ENCODE measurements at places on chromosomes 16 and 17.
A peak's percentile ranks its signal among the peaks of the same experiment; 100 is the strongest.

GRCh38 chr17:62931101-62931500 is 34.9 kb upstream of the TANC2 start:
- DNase-seq: no peak

GRCh38 chr16:49924078-49924477 is 68.2 kb upstream of the ZNF423 start:
- DNase-seq: no peak

DNA sequence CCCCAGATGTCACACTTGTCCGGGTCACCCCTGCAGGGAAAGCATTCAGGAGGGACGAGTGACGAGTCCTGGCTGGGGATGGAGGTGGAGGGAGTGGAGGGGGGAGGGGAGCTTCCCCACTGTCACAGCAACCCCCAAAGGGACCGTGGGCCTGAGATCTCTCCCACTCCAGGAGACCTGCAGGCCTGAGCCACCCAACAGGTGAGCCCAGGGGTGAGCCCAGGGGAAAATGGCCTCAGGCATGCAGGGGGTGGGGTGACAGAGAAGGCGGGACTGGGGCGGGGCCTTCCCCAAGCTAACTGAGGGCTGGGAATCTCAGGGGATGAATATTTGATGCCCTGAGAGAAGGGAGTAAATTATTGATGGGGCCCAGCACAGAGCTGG is 2.4 kb downstream of the USH1G start:
- DNase-seq: no peak

GRCh38 chr17:60086818-60087591 is 8.3 kb upstream of the HEATR6 start:
- no peak for DNase-seq

DNA sequence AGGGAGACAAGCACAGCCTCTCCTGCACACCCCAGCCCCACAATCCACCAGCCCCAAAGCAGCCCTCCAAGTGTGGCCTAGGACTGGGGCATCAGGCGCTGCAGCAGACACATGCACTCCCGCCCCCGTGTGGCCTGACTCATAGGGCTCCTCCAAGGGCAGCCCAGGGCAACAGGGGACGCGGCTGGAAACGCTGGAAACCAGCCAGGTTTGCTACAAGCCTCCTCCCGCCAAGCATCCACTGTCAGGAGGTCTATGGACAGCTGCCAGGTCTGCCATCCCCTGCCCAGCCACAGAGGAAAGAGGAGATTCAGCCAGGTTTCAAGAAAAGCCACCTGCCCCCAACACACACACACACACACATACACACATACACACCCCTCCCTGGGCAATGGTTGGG is 25.8 kb downstream of the SRCIN1 start:
- DNase-seq: no peak

- DNase-seq: peak; percentile 33
Observed at GRCh38 chr17:57370037-57370581, 113.8 kb downstream of the MSI2 start.

- DNase-seq: no peak
Observed at GRCh38 chr17:11028349-11028748, 190.5 kb upstream of the PIRT start.

- no peak for DNase-seq
Observed at GRCh38 chr16:13150181-13150885, 248.9 kb downstream of the SHISA9 start.

- peak; percentile 15 for DNase-seq
Observed at GRCh38 chr16:51464996-51465395, 313.9 kb upstream of the SALL1 start.

DNA sequence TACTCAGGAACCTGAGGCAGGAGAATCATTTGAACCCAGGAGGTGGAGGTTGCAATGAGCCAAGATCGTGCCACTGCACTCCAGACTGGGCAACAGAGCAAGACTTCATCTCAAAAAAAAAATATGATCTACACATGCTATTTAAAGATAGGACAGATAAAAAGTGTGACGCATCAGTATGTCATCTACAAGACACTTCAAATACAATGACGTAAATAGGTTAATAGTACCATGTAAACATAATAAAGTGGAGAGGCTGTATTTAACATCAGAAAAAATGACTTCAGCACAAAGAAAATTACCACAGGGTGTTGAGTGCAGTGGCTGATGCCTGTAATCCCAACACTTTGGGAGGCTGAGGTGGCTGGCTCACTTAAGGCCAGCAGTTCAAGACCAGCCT is 20.2 kb downstream of the ZNF778 start:
- no peak for DNase-seq

- no peak for DNase-seq
Observed at GRCh38 chr17:72924196-72924595, 168.3 kb downstream of the SLC39A11 start.

GRCh38 chr17:34634551-34635160 is 55.3 kb downstream of the TMEM132E start:
- DNase-seq: no peak

GRCh38 chr16:78705694-78706093 is 606.2 kb downstream of the WWOX start:
- DNase-seq: no peak

DNA sequence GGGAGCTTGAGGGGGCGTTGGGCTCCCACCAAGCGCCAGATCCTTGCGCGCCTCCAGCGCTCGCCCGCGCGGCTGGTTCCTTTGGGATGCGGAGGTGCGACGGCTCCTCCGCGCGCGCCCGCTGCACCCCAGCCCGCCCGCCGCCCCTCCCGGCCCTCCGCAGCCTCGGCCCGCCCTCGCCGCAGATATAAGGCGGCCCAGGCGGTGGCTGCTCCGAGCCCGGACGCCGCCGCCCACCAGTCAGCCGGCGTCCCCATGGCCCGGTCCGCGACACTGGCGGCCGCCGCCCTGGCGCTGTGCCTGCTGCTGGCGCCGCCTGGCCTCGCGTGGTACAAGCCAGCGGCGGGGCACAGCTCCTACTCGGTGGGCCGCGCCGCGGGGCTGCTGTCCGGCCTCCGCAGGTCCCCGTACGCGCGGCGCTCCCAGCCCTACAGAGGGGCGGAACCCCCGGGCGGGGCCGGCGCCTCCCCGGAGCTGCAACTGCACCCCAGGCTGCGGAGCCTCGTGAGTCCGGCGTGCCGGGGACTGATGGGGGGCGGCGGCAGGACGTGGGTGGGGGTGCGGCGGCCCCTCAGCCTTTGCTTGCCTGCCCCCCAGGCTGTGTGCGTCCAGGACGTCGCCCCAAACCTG is at the start of gene NPB:
NPB (plus strand) TSS at position 216 of the 630 bp plus-strand sequence; CDS start at position 256, 40 bp downstream.
- DNase-seq: no peak

DNA sequence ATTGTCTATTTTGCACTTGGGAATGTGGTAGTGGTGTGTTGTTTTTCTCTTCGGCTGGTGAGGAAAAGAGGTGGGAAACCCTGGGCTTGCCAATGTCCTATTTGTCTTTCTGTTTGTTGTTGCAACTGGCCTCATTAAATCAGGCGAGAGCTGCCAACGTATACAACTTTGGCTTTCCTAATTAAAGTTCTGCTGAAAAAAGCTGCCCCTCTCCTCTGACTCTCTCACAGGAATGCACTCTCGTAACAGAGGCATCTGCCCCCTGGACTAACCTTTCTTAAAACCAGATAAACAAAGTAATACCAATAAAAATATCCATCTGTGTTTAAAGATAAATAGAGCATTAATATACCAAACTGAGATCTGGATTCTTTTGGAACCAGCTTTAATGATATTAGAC is 7.8 kb downstream of the CDRT15 start:
- DNase-seq: no peak

DNA sequence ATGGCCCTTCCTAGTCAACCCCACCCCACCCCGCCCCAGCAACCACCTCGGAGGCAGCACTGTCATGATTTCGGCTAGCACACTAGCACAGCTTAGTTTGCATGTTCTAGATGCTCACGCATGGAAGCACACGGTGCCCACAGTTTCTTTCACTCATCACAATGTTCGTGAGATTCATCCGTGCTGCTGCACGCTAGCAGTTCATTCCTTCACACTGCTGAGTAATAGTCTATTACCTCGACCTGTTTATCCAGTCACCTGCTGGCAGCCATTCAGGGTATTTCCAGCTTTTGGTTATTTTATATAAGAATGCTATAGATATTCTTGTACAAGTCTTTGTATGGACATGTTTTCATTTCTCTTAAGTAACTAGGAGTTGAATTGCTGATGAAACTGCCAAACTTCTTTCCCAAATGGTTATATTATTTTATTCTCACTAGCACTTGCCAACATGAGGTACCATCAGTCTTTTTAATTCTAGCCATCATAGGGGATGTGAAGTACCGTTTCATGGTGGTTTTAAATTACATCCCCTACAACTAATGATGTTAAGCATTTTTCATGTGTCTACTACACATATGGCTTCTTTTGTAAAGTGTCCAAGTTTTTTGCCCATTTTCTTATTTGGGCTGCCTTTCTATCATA is 75.7 kb downstream of the CYTH1 start:
- DNase-seq: no peak

DNA sequence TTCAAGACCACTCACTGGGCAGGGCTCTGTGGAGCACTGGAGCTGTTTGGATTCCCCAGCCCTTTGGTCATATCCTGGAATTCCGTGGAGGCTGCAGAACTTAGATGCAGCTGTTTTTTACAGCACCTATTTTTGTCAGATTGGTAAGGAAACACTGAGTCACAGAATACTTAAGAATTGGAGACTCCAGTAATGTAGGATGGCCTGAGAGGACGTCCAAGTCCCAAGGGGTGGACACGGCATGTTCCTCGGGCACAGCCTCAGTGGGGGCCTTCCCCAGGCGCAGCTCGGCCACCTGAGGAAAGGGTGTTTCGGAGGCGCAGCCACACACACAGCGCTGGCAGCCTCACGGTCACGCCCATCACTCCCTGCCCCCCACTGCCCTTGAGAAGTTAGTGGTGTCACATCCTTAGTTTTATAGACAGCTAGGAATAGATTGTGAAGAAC is 14.8 kb downstream of the PLD6 start:
- DNase-seq: peak; percentile 51

- DNase-seq: no peak
Observed at GRCh38 chr17:55612691-55613141, 101.5 kb upstream of the SMIM36 start.

DNA sequence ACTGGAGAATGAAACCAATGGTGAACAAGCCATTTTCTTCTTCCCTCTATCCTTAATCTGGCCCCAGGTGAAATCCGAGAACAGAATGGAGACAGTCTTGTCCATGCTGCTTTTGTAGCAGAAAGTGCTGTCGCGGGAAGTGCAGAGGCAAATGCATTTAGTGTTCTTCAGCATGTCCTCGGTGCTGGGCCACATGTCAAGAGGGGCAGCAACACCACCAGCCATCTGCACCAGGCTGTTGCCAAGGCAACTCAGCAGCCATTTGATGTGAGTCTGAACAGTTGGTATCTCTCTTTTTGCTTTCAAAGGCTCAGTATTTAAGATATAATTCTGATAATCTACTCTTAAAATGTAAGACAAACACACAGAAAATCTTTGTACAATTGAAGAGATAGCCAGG is 18.7 kb downstream of the UQCRC2 start:
- DNase-seq: no peak

DNA sequence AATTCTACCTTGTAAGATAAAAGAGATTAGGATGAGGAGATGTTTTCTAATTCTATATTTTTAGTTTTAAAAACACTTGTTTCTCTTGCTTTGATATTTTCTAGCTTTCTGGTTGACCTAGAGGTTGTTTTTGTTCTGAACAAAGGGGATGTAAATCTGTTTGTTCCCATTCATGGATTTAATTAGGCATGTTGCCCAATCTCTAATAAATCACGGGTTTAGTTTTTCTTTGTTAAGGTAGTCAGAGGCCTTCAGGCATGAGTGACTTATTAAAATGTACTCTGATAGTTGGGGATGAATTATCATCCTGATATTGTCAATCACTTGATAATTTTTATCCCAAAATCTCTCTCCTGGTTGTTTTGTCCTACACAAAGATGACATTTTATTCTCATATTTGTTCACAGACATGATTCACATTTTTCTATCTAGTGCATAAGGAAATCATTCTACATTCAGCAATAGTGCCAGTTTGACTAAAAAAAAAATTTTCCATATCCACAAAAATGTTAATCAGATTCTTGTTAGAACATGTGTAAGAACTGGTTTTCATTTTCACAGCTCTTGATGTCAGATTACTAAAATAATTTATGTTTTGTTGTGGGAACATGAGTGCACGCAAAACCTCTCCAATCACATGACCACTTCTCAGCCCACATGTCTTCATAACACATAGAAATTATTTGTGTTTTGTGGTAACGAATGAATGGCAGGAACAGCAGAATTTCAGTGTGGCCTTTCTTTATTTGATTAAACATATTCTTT is 95.7 kb upstream of the AKTIP start:
- peak; percentile 53 for DNase-seq

- peak; percentile 3 for DNase-seq
Observed at GRCh38 chr16:1800701-1801100, 7.2 kb upstream of the IGFALS start.

GRCh38 chr17:19238167-19238505 is 970 bp downstream of the EPN2 start:
- DNase-seq: no peak

DNA sequence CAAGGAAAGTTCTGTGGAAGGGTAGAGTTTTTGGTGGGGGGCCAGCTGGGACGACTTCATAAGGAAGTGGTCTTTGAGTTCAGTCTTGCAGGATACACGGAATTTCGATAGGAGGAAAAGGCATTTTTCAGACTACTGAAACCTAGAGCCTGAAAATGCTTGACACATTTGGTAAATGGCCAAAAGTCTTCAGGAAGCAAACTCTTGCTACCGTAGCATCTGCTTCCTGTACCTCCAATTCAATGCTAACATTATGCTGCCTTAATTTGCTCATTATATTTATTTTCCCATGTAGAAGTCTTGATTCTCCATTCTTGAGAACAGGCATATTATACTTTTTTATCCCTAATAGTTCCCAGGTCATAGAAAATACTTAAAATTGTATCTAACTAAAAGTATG is 129.3 kb upstream of the MED13 start:
- DNase-seq: no peak

DNA sequence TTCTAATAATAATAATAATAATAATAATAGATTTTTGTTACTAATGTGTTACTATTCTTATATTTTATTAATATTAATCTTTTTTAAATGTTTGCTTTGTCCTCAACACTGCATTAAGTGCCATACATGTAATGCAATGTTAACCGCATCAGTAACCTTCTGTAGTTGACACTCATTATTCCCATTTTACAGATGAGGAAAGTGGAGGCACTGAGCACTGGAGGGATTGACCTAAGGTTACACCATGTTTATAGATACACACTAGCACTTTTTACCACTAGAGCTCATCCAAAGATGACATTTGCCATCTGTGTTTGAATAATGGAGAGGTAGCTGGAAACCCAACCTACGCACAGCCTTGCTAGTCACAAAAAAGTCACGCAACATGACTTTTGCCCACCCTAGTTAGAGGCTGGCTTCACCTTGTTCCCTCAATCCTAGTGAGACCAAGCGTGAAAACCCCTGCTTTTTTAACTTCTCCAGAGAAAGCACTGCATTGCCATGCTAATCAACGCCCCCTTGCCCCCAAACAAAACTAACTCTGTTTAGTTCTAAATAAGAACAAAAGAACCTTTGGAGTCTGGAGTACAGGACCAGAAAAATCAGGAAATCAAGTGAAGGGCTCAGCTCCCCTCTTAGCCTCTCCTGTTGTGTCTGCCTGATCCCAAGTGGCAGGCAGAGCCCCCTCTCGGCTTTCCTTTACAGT is 2.3 kb downstream of the ARSG start:
- DNase-seq: no peak

- no peak for DNase-seq
Observed at GRCh38 chr16:4796982-4797804, 2.0 kb downstream of the SMIM22 start.

Measured in fibroblast of skin of left quadriceps (primary cell).